Stimulated activated CD8-positive, alpha-beta memory T cell treated with anti-CD3 and anti-CD28 coated beads, Interleukin-4, amount 100 ng/mL, for 1 hour (primary cell): ENCODE measurements at places on chromosomes 6 and 20.

DNA sequence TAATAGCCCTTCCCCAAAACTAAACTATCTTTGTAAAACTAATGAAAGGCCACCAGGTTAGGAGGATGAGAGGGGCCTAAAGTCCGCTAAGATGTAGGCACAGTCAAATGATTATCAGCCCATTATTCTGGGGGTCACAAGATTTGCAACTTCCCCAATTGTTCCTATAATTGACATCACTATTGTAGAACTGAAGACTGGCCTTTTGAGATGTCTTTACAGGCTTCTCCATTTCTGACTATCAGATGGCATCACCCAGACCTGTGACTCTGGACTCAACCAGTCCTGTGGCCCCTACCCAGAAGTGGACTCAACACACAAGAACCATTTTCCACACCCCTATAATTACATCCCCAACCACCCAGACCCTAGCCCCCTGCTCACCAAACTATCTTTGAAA is 61.5 kb upstream of the MAP7 start:
- DNase-seq: no peak

DNA sequence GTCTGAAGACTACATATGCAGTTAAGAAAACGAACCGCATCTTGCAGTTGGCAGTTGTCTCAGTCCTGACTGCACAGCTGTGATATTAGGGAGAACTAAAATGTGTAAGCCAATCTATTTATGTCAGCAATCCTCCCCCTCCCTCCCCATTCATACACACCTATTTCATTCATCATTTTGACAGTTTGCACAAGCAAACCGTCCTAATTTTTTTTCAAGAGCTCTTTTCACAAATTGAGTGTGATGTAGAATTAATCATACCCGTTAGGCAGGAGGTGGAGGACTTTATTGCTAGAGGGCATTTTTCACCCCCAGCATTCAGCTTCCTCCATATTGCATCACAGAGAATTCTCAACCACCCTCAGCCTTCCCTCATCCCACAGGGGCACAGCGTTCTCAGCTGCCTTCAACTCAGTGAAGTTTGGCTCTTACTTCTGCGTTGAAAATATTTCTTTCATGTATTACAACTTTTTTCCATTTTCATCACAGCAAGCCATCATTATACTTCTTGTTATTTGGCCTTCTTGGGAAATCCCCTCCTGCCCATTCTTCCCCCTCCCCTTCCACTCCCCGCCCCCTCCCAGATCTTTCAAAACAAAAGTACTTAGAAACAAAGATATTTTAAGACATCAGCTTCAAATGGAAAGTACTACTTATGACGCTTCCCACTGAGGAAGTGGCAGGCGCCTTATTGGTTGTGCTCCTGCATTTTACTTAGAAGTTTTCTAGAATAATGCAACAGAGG is 37.5 kb downstream of the NOX3 start:
- peak; percentile 22 for DNase-seq

- no peak for DNase-seq
Observed at GRCh38 chr6:161696801-161697200, 422.9 kb upstream of the AGPAT4 start.

- no peak for DNase-seq
Observed at GRCh38 chr6:89961481-89961880, 67.2 kb downstream of the GJA10 start.

DNA sequence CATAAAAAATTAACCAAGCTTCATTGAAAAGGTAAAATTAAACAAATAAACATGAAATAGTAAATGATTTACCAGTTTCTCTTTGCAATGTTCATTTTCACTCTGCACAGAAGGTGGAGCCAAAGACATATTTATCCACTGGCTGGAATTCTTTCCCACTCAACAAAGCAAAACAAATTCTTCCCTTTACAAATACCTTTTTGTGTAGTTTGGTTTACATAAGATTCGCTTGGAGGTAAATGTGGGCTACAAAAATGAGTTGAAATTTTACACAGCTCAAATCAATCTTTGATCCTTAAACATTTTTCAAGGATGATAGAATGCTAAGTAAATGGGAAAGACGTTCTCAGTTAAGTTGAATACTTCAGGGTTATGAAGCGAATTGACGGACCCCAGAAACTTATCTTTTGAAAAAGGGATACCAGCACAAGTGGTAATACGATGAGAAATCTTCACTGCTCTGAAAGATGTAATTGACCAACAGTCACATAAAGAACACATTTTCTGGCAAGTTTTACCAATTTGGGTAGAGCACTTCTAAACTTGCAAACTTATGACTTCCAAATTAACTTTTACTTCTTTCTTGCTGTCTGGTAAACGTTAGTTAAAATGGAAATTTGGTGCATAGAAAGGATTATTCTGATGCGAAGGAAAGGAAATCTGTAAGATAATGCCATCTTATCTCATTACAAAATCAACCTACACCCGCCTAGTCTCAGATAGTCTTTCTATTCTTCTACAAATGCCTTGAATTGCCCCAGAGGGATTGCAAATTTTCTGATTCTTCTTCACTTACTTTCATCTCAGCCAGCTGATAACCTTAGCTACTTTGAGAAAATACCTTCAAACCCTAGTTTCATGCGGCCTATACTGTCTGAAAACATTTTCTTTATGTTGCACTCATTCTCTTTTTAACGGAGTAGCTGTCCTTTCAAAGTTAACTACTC is 4.7 kb upstream of the GJA1 start:
- DNase-seq: no peak

- no peak for DNase-seq
Observed at GRCh38 chr6:143223895-143224294, 163.2 kb downstream of the AIG1 start.

DNA sequence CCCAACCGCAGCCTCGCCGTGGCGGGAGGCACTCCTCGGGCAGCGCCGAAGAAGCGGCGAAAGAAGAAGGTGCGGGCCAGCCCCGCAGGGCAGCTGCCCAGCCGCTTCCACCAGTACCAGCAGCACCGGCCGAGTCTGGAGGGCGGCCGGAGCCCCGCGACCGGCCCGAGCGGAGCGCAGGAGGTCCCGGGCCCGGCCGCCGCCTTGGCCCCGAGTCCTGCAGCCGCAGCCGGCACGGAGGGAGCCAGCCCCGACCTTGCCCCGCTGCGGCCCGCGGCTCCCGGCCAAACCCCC is 525 bp downstream of the PNRC1 start:
- DNase-seq: no peak

DNA sequence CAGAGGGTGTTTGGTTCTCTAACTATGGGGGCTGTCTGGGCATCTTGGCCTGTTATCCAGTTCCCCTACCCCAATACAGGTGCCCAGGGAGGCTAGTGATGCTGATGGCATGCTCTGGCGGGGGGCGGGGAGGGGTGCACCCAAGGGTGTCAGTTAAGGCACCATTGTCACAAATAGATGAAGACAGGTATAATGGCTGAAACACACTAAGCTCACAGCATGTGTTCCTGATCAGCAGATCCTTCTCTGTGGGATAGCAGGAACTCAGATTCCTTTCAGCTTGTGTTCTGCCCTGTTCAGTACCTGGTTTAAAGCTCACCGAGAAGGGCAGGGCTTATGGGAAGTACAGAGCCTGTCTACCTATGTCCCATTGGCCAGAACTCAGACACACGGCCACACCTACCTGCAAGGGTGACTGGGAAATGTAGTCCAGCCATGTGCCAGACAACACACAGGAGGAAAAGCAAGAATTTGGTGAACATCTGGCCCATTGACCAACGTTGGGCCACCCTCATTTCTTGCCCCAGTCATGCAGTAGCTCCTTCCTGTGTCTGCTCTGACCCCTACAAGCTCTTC is 3.4 kb upstream of the RSPO4 start:
- no peak for DNase-seq

DNA sequence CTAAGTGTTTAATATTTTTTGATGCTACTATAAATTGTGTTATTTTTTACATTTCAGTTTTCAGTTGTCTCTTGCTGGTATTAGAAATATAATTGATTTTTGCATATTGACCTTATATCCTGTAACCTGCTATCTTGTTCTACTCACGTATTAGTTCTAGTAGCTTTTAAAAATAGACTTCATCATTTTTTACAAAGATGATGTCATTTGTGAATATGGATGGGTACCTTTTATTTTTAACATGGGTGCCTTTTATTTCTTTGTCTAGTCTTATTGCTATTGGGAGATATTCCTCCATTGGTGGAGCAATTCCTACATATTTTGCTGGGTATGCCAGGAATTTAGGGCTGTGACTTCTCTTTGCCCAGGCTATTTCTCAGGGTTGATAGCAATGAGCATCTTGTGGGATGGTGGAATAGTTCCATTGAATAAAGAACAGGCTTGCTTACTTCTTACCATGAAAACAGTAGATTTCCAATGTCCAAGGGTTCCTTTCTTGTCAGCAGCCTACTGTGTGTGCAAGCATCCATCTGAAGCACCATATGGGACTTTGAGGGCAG is 149.7 kb downstream of the CARMIL1 start:
- no peak for DNase-seq

- no peak for DNase-seq
Observed at GRCh38 chr6:150006961-150007464, 18.3 kb downstream of the RAET1L start.

- DNase-seq: no peak
Observed at GRCh38 chr6:113202852-113203714, 654.1 kb upstream of the MARCKS start.

DNA sequence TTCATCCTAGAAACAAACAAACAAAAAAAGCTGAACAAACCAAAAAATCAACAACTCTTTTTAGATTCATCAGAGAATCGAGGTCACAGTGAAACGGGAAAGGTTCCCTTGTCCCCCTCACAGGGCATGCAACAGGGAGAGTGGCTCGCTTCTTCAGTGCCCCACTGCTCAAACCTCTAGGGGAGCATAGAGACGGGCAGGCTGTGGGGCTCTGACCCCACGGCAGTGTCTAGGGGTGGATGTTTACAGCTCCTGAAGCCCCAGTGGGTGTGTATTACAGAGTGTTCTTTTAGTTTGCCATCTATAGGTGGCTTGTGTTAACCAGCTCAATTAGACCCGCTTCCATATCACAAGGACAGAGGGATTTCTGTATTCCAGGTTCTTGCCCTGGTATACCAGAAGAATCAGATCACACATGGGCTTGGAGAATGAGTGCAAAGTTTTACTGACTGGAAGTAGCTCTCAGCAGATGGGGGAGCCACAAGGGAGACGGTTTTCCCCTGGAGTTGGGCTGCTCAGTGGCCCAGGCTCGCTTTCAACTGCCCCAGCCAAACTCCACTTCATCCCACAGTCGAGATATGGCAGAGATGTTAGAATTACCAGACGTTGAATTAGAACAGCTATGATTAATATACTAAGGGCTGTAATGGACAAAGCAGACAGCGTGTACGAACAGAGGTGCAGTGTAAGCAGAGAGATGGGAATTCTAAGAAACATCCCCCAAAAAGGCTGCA is 192.6 kb upstream of the CST7 start:
- no peak for DNase-seq

DNA sequence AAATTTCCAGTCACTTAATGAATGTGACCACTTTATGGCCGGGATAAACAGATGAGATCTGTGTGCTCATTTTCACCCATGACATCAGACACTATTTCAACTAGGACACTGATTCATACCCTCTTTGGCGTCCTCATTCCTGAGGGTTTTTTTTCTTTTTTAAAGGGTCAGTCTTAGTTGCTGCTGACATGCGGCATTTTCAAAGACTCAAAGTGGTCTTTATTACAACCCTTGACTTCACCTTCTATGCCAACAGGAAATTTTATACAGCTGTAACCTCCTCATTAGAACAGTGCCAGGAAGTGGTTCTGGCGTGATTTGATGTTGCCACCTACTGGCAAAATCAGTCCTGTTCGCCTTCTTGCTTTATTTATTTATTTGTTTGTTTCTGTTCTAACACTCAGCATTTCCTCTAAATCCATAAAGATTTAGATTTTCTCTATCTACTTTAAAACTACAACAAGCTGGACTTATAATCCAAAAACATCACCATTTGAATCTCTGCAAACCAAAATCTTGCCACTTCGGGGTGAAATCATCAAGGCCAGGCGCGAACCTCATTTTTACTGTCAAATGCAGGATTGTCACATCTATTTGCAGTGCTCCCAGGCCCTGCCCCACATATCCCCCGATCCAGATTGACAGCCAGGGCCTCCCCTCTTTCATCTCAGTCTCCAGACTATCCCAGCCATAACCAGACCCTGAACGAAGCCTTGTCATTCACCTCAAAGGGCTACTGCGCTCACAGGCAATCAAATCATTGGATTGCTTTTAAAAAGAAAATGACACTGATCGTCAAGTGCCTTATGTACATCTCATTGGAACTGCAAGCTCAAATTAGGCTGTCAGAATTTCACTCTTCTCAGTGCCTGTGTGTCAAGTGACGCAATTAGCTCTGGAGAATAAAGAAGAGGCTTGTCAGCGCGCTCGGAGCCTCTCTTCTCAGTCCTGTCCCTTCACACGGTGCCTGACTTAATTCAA is 77.5 kb downstream of the C6orf118 start:
- DNase-seq: no peak

DNA sequence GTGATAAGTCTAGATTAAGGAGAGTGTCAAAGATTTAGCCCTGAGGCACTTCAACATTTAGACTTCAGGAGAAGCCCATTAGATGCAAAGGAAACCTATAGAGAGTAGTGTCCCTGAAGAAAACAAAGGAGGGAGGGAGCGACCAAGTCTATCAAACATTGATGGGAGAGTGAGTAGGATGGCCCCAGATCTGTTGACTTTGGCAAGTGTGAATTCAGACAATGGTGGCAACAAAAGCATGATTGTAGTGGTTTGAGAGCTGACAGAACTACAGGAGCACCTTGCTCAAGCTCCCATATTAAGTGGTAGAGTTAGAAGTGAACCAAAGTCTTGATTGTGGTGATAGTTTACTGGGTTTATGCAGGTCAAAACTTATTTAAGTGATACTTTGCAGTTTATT is 979 bp upstream of the ABCF1 start:
- no peak for DNase-seq
